ENCODE measurements at places on chromosomes 16 and 17. TPM values are rescaled to one million over a fixed set of nuclear protein-coding genes. Genes with fewer than 3 reads are reported as not detected.

DNA sequence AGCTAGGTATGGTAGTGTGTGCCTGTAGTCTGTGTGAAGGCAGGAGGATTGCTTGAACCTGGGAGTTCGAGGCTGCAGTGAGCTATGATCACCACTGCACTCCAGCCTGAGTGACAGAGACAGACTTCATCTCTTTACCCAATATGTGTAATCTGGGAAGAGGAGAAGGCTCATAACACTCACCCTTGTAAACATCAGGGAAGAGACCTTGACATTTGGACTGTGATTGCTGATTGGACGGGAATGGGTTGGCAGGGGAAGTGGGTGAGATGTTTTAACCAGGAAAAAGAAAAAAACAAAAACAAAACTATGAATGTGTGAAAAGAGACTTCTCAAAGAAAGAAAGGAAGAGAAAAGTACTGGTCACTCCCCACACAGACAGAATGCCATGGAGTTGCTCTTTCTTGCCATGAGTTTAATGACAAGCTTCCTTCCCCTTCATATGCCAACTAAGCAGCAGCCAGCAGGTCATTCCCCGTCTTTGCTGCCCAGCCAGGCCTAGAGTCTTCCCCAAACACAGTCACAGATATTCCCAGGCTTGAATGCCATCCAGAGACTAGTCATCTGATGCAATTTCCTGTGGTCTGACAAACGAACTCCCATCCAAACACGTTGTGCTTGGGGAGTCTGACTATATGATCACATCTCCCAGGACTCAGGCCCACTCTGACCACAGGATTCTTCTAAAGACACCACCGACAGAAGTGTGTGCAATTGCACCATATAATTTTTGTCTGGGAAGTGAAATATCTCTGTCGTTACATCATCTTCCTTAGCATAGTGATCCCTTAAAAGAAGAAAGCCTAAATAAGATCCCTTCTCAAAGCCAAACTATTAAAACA, 3.6 kb upstream of the XAF1 start:
- H3K27ac ChIP-seq, result peak overlapping the region; percentile 70
- no peaks in the 10 kb centered on the region for H3K27me3 ChIP-seq
- H3K36me3 ChIP-seq, result no peaks in the 10 kb centered on the region
- H3K4me3 ChIP-seq, result no peak overlapping the region
- no peak for DNase-seq
- no peaks in the 10 kb centered on the region for H3K4me1 ChIP-seq

DNA sequence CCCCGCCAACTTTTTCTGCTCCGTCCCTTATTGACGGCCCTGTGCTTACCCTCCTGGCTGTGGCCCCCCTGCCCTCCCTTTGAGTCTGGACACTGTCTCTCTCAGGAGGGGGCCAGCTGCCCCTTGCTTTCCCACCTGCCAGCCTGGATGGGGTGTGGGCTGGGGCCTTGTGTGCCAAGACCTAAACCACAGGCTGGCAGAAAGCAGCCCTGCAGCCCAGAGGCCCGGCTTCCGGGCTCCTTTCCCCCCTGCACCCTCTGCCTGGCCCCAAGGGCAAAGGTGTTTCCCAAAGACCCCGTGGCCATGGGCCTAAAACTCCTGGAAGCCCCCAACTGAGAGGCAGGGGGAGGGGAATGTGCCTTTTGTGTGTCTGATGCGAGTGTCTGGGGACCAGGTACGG, 17.5 kb downstream of the GPT2 start:
- no peak overlapping the region for H3K4me3 ChIP-seq
- no peaks in the 10 kb centered on the region for H3K27me3 ChIP-seq
- no peak for DNase-seq
- H3K27ac ChIP-seq, result no peak overlapping the region
- peaks cover 12% of the 10 kb centered on the region for H3K4me1 ChIP-seq

Gene HASPIN
- total RNA-seq, result 0.20 TPM

DNA sequence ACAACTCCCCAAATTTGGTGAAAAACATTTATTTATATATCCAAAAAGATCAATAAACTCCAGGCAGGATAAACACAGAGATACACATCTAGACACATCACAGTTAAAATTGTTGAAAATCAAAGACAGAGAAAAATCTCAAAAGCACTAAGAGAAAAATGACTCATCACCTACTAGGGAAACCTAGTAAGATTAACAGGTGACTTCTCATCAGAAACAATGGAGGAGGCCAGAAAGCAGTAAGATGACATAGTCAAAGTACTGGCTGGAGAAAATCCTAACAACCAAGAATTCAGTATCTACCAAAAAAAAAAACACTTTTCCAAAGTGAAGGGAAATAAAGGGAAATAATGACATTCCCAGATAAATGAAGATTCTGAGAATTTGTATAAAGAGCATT, 33.8 kb downstream of the ULK2 start:
- no peak overlapping the region for H3K4me3 ChIP-seq
- H3K36me3 ChIP-seq, result no peaks in the 10 kb centered on the region
- H3K27me3 ChIP-seq, result no peaks in the 10 kb centered on the region
- no peaks in the 10 kb centered on the region for H3K4me1 ChIP-seq
- no peak overlapping the region for H3K27ac ChIP-seq

DNA sequence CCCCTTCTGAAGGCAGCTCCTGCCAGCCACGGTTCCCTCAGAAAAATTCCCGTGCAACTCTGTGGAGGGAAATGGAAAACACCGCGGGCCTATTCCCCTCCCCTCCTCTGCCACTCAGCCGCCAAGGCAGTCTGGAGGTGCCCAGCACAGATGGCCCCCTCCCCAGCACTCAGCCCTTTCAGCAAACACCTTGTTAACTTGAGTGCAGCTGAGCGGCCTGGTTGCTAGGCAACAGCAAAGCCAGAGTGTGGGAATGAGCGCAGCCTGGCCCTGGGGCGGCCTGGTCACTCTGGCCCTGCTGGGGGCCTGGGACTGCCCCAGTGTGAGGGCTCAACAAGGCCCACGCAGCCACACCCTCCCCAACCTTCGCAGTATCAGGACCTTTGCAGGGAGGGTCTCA, 32.8 kb downstream of the CACNA1G start:
- H3K4me3 ChIP-seq, result no peak overlapping the region
- no peaks in the 10 kb centered on the region for H3K27me3 ChIP-seq
- no peak overlapping the region for H3K27ac ChIP-seq
- H3K36me3 ChIP-seq, result no peaks in the 10 kb centered on the region
- no peaks in the 10 kb centered on the region for H3K4me1 ChIP-seq
- DNase-seq, result peak; percentile 79

DNA sequence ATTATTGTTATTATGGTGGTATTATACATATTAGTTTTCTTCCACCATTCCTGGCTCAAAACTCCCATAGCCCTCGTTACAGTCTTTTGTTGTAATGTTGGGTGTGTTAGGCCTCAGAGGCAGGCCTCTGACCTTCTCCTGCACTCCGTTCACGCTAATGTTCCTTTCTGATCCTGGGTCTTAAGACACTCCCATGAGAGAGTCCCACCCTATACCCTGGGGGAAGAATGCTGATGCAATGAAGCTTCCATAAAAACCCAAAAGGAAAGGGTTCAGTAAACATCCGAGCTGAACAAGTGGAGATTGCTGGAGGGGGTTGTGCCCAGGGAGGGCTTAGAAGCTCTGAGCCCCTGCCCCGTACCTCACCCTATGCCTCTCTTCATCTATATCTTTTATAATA, 141.3 kb upstream of the NETO2 start:
- no peaks in the 10 kb centered on the region for H3K36me3 ChIP-seq
- no peak overlapping the region for H3K27ac ChIP-seq
- no peaks in the 10 kb centered on the region for H3K4me1 ChIP-seq
- H3K4me3 ChIP-seq, result no peak overlapping the region
- no peaks in the 10 kb centered on the region for H3K27me3 ChIP-seq
- no peak for DNase-seq

DNA sequence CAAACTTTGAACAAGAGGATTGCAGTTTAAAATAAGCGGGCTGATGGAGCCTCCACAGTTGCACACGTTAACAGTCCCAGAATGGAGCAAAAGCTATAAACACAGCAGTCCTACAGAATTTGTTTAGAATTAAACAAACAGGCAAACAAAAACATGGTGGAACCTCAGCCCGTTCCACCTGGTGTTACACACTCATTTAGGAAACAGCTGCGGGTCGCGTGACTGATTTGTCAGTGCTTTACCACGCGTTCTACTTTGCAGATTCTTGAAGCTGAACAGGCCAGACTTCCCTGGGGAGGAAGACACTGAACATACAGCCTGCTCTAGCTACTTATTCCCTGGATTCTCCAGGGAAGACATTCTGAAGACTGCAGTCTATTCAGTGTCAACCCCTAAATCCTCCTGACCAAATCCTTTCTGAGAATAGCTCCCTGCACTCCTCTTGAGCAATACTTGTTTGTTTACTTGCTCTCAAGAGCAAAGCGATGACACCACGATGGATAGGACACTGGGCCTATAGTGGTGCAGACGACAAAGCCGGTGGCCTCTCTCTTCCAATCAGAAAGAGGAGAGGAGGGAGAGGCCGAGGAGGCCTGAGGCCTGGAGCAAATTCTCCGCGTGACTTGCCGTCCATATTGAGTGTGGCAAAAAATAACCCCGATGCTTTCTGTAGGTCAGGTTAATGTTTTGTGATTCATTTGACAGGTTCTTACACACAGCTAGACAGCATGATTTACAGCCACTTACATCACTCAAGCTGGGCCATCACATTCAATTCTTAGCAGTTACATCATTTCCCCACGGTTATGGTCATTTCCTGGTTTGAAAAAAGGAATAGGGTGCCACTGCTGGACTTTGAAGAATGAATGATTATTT, 4.0 kb upstream of the MAP1LC3B start:
- H3K4me1 ChIP-seq, result peaks cover 16% of the 10 kb centered on the region
- no peaks in the 10 kb centered on the region for H3K36me3 ChIP-seq
- H3K27ac ChIP-seq, result peak overlapping the region; percentile 97
- peak; percentile 96 for DNase-seq

GRCh38 chr17:2560658-2561057, 32.8 kb upstream of the PAFAH1B1 start:
- no peaks in the 10 kb centered on the region for H3K36me3 ChIP-seq
- DNase-seq, result no peak
- H3K27me3 ChIP-seq, result no peaks in the 10 kb centered on the region
- no peak overlapping the region for H3K27ac ChIP-seq
- H3K4me3 ChIP-seq, result no peak overlapping the region

Gene DPEP3
- total RNA-seq, result not detected

- no peaks in the 10 kb centered on the region for H3K36me3 ChIP-seq
- no peaks in the 10 kb centered on the region for H3K27me3 ChIP-seq
- no peak overlapping the region for H3K4me3 ChIP-seq
- H3K27ac ChIP-seq, result no peak overlapping the region
Observed at GRCh38 chr17:12745486-12745885, 43.8 kb upstream of the ARHGAP44 start.

DNA sequence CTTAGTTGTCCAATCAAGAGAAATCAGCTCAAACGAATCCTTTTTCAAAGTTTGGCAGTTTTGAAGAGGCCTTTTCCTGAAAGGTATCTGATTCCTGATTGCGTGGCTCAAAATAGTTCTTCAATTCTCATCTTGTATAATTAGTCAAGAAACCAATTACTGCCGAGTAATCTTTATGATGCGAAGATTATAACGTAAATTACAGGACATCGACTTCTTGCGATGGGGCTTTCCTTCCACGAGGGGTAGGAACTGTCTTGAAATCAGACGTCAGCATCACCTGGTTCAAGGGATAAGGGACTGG, 644 bp upstream of the ARL2BP start:
- H3K4me1 ChIP-seq, result peaks cover 5% of the 10 kb centered on the region
- peak overlapping the region; percentile 65 for H3K4me3 ChIP-seq
- H3K36me3 ChIP-seq, result no peaks in the 10 kb centered on the region
- no peak for DNase-seq

- H3K36me3 ChIP-seq, result peaks cover 20% of the 10 kb centered on the region
- H3K4me3 ChIP-seq, result no peak overlapping the region
- DNase-seq, result no peak
- H3K27ac ChIP-seq, result no peak overlapping the region
Observed at GRCh38 chr16:8628981-8629725, 7.7 kb downstream of the METTL22 start.

GRCh38 chr17:143785-144281, 6.5 kb downstream of the SCGB1C2 start:
- H3K27me3 ChIP-seq, result no peaks in the 10 kb centered on the region
- H3K36me3 ChIP-seq, result peaks cover 4% of the 10 kb centered on the region
- H3K4me3 ChIP-seq, result no peak overlapping the region
- DNase-seq, result peak; percentile 94
- no peaks in the 10 kb centered on the region for H3K4me1 ChIP-seq
- H3K27ac ChIP-seq, result no peak overlapping the region

Gene SOX15
- total RNA-seq, result 0.18 TPM

DNA sequence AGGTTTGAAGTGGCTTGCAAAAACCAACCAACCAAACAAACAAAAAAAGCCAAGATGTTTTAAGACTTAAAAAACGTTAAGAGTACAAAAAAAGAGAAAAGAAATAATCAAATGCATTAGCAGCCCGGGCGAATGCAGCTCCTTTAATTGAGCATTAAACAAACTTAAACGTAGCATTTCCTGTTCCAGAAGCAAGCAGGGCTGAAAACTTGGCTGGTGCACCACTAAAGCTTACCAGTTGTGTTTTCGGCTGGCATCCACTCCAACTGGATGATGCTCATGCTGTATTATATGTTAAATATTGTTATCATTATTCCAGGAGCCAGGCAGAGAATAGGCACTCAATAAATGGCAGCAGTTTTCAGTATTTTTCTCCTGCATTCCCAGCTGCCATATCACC, 45.1 kb downstream of the IRX6 start:
- H3K4me3 ChIP-seq, result no peak overlapping the region
- no peaks in the 10 kb centered on the region for H3K36me3 ChIP-seq
- peaks cover 15% of the 10 kb centered on the region for H3K27me3 ChIP-seq
- H3K4me1 ChIP-seq, result no peaks in the 10 kb centered on the region

- no peaks in the 10 kb centered on the region for H3K27me3 ChIP-seq
- H3K4me1 ChIP-seq, result no peaks in the 10 kb centered on the region
- DNase-seq, result peak; percentile 3
Observed at GRCh38 chr16:73231944-73232554, 184.1 kb upstream of the ZFHX3 start.

Gene TRAPPC1
- total RNA-seq, result 45.3 TPM

GRCh38 chr17:55186937-55187770, 77.6 kb upstream of the HLF start:
- no peak for DNase-seq
- no peaks in the 10 kb centered on the region for H3K4me1 ChIP-seq
- no peaks in the 10 kb centered on the region for H3K36me3 ChIP-seq
- no peaks in the 10 kb centered on the region for H3K27me3 ChIP-seq
- no peak overlapping the region for H3K4me3 ChIP-seq
- no peak overlapping the region for H3K27ac ChIP-seq

DNA sequence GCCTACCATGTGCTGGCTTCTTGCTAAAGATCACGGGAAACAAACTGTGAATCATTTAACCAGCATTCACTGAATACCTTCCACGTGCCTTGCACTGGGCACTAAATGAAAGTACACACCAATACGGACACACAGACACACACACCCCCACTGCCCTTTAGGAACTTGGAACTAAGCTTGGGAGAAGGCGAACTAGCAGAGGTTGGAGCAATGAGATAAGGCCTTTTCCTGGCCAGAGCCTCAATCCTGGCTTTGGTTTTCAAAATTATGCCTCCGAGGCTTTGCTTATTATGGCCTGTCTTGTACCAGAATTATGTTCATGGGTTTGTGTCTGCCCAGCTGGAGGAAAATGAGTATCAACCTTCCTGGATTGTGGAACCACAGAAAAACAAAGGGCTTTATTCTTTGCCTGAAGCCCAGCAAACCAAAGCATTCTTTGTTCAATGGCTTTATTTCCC, 32.3 kb downstream of the CPPED1 start:
- no peaks in the 10 kb centered on the region for H3K27me3 ChIP-seq
- H3K4me3 ChIP-seq, result no peak overlapping the region
- no peaks in the 10 kb centered on the region for H3K36me3 ChIP-seq
- DNase-seq, result no peak
- no peaks in the 10 kb centered on the region for H3K4me1 ChIP-seq

Data from pancreas (tissue), 10 donors.